ENCODE measurements at places on chromosomes 12 and 14.
A peak's percentile ranks its signal among the peaks of the same experiment; 100 is the strongest.

GRCh38 chr14:103066399-103066798 lies 9.1 kb upstream of the CDC42BPB start:
- no peak for DNase-seq

DNA sequence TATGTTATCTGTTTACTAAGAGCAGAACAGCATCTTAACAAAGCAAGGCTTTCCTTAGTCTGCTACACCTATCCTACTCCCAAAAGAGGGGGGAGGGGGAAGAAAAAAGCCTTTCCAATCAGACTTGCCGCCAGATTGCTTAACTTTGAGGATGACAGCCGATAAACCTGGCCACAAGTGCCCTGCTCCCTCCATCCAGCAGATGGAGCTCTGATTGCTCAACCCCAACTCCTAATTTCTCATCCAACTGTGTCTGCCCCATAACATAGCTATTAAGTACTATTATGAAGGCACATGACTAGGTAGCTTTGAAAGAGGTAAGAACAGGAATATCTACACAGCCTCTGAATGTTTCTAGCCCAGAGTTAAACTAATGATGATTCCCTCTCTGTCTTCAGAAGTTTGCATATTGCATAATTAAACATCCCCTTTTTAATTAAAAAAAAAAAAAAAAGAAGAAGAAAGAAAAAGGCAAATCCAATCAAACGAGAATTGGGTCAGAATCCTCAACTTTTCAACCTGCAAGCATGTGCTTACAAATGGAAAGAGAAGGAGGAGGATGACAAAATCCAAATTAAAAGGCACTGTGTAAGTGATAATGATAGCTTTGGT lies 247.4 kb downstream of the GALC start:
- peak; percentile 34 for DNase-seq

- DNase-seq = peak; percentile 47
Measured at GRCh38 chr14:58239244-58240195, 5.1 kb upstream of the PSMA3 start.

GRCh38 chr12:120583478-120584030 lies 2.4 kb upstream of the POP5 start:
- DNase-seq = peak; percentile 54

DNA sequence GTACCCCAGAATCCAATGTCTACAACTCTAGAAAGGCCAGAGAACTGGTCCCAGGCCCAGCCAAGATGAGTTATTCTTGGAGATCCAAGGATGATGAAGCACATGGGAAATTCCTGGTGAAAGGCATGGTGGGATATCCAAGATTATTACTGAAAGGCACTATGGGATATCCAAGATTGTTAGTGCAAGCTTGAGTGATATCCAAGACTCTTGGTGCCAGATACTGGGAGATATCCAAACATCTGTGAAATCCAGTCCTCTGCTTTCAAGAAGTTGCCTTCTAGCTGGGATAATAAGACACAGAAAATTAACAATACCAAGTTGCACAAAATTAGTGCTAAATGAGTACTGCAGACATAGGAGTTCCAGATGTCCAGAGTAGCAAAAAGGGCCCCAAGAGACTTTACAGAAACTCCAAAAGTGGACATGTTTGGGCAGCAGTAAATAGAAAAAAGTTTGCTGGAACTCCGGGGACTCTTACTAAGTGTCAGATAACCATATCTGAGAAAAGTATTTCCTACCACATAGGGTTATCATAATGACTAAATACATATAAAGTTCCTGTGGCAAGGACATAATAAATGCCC lies 34.6 kb downstream of the PHLDA1 start:
- no peak for DNase-seq

DNA sequence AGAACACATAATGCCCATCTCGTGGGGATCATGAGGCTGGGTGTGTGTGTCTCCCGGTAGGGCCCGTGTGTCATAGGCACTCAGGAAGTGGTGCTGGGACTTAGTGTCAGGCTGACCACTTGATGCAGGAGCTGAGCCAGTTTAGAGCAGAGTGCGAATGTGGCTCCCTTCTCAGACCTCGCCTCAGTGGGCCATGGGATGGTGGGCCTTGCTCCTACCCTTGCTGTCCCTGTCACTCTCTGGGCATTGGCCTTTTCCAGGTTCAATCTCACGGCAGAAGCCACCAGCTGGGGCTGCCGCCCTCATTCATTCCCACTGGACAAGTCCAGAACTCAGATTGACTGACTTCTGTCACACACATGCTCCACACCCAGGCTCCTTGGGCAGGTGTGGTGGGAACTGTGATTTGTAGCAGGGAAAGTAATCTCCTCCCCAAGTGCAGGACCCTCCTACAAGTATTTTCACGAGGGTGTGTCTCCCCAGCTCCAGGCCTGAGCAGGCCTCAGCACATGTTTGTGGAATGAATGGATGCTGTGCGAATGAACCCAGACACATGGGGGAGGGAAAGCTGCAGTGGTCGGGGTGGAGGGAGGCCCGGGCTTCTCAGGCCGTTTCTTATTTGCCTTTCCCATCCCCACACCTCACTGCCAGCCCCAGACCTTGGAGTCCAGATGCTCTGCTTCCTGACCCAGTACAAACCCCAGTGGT lies 54.9 kb downstream of the BEGAIN start:
- no peak for DNase-seq

- no peak for DNase-seq
Measured at GRCh38 chr12:47216150-47216677, 136.5 kb upstream of the AMIGO2 start.
